ENCODE measurements at places on chromosomes 12 and 14. TPM values are rescaled to one million over a fixed set of nuclear protein-coding genes. Genes with fewer than 3 reads are reported as not detected.

Gene ZFHX2
- 3.9 TPM for total RNA-seq

Gene IL31
- not detected for total RNA-seq

Gene AHNAK2
- 31.2 TPM for total RNA-seq

Gene ARF3
- 46.9 TPM for total RNA-seq

Gene CABP1
- not detected for total RNA-seq

Gene LRR1
- total RNA-seq, result 15.3 TPM

Gene TIMM9
- total RNA-seq, result 25.1 TPM

Gene SMIM41
- 16.5 TPM for total RNA-seq

Gene HOXC9
- 9.2 TPM for total RNA-seq

Gene TAS2R50
- 2.7 TPM for total RNA-seq

Gene ESPL1
- total RNA-seq, result 2.2 TPM

Gene GXYLT1
- 22.5 TPM for total RNA-seq

Gene GDF3
- total RNA-seq, result not detected

Gene SOX5
- total RNA-seq, result 53.8 TPM

Gene CAMKK2
- 31.0 TPM for total RNA-seq

Gene WNT1
- total RNA-seq, result not detected

Gene TNFAIP2
- 42.9 TPM for total RNA-seq

Gene RPL6
- 1,473 TPM for total RNA-seq

Gene FAM222A
- 3.3 TPM for total RNA-seq

Gene TAS2R43
- total RNA-seq, result 4.9 TPM

Gene C3AR1
- 7.1 TPM for total RNA-seq

Gene HCAR3
- not detected for total RNA-seq

Gene A2ML1
- total RNA-seq, result 5.7 TPM

Gene SLC5A8
- total RNA-seq, result not detected

Gene RAD9B
- total RNA-seq, result 0.63 TPM

Gene GPR162
- 5.4 TPM for total RNA-seq

Gene SLC25A47
- total RNA-seq, result not detected

Gene RTN1
- total RNA-seq, result 20.7 TPM

Gene NOC4L
- total RNA-seq, result 24.9 TPM

Gene CAPZA3
- not detected for total RNA-seq

Gene DNAI7
- 0.21 TPM for total RNA-seq

Gene RARG
- total RNA-seq, result 31.8 TPM

Gene PTCSC3
- not detected for total RNA-seq

Gene MUCL1
- total RNA-seq, result not detected

Gene KRT3
- not detected for total RNA-seq

Gene GPR132
- 7.7 TPM for total RNA-seq

Gene ACSS3
- total RNA-seq, result 89.4 TPM

Gene LHX5
- not detected for total RNA-seq

Gene CCDC196
- not detected for total RNA-seq

Gene BHLHE41
- 9.0 TPM for total RNA-seq

Gene SERPINA10
- total RNA-seq, result not detected

Measured in tibial nerve (tissue), 4 donors.